ENCODE measurements at places on chromosomes 6 and 20.

DNA sequence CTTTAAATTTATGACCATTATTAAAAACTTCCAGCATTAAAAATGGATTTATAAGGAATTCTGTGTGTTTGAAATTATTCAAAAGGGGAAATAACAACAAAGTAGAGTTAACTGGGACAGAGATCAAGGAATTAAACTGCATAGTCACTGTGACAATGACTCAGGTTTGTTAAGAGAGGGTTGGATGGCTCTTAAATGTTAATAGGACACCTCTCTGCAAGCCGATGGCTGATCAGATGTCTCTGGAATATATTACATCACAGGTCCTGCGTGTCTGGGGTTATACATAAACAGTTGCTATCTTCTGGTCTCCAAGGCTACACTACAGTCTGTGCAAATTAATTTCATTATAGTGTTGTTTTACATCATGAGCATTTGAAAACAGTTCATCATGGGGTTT lies 574.3 kb downstream of the COL12A1 start:
- no peak for DNase-seq

DNA sequence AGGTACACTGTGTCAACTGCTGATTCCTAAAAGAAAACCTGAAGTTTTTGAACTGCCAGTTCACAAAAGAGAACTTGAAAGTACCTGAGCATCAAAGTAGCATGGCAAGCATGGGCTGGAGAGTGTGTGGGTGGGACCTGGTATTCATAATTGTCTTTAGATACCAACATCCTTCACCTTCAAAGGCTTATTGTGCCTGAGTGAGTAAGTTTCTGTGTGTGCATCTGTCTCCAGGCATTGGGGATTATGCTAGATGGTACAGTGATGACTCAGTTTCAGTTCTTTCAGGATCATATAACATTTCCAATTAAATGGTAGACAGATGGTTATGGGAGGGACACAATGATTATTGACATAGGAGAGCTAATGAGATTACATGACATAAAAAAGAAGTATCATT lies 238.5 kb downstream of the ZFAND3 start:
- DNase-seq, result no peak

GRCh38 chr20:44962483-44962882 lies 2.3 kb upstream of the TOMM34 start:
- DNase-seq, result no peak

- no peak for DNase-seq
Observed at GRCh38 chr6:124577734-124578281, 384.4 kb upstream of the RNF217 start.

GRCh38 chr6:122833021-122833491 lies 44.0 kb downstream of the SMPDL3A start:
- DNase-seq, result no peak

DNA sequence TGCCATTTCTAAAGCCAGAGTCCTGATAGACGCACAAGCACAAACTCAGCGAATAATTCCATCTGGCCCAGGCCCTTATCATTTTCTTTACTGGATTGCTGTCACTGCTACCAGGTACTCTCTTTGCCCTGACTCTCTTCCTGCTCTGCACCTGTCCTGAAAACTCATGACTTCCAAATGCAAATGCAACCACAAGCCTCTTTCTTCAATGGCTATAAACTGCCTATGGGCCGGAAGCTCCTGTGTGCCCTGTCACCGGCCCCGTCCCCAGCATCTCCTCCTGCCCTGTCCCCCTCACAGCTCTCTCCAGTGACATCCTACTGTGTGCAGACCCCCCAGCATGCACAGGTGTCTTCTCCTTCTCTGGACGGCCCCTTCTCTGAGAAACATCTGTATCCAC lies 302.6 kb downstream of the GMDS start:
- no peak for DNase-seq

GRCh38 chr20:41394931-41395666 lies 28.5 kb upstream of the EMILIN3 start:
- no peak for DNase-seq

DNA sequence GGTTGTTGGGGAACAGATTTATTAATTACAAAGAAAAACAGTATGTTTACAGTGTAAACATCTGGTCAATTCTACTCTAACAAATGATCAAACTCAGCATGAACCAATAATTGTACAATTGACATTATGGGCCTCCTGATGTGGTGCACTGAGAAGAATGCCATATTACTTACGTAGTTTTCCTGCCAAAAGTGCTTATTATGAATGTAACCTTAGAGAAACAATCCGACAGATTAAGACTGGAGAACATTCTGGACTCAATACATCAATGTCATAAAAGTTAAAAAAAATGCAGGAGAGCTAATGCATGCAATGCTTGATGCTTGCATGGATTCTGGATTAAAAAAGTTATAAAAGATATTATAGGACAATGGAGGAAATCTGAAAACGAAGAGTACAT lies 69.0 kb downstream of the LYRM4 start:
- DNase-seq, result no peak

- no peak for DNase-seq
Observed at GRCh38 chr6:139983555-139984276, 609.3 kb upstream of the CITED2 start.

- DNase-seq, result no peak
Observed at GRCh38 chr6:116438590-116439448, 22.4 kb upstream of the CALHM6 start.

- DNase-seq, result no peak
Observed at GRCh38 chr6:144544266-144544830, 259.2 kb downstream of the UTRN start.
